Activated T-helper 2 cell treated with anti-CD3 and anti-CD28 coated beads, Interferon-gamma antibody, Interleukin-2, Interleukin-4, amounts not matched to agents 10 μg/mL and 5 μg/mL and 100 μg/mL, durations not matched to agents 14 hours and 24 hours and 36 hours (primary cell): ENCODE measurements at places on chromosomes 2 and 18.

DNA sequence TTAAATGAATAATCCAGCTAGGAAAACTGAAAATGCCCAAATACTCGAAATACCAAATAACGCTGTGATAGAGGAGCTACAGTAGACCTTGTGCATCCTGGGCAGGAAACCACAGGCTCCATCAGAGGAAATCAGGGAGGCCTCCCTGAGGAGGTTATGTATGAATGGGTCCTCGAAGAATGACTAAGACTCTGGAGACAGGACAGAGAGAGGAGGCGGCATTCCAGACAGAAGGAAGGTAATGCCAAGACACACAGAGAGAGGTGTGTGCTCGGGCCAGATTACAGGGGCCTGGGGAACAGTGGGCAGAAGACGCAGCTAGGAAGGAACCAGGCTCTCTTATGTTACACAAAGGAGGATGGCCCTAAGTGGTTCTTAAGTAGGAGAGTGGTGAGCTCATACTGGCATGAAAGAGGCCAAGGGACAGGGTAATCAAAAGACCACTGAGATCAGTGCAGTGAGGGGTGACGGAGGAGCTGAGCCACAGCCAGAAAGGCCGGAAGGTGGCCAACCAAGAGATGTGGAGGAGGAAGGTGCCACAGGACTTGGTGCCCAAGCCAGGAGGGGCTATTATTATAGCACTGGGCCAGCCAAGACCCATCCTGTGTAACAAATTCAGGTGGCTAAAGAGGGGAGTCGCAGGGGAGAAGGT is 9.9 kb downstream of the ST3GAL5 start:
- no peak overlapping the region for H3K27ac ChIP-seq
- H3K4me3 ChIP-seq: no peak overlapping the region
- H3K36me3 ChIP-seq: peaks cover 43% of the 10 kb centered on the region
- peaks cover 2% of the 10 kb centered on the region for H3K27me3 ChIP-seq
- DNase-seq: no peak
- peaks cover 30% of the 10 kb centered on the region for H3K4me1 ChIP-seq

DNA sequence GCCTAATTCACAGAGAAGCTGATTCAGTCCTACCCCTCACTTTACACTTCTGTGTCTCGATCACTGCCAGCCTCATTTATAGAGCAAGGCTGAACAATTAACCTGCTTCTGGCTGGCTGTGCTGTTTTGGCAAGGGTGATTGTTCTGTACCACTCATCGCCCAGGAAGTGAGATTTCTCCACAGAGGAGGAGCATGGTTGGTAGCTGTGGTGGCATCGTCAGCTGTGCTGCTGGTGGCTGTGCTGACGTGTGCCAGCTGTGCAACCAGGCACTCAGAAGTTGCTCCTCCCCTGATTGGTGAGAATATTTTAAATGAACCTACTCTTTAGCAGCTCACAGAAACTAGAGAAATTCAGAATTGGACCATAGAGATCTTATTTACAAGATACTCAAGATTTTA is 158.3 kb downstream of the EML6 start:
- no peaks in the 10 kb centered on the region for H3K4me1 ChIP-seq
- no peaks in the 10 kb centered on the region for H3K36me3 ChIP-seq
- DNase-seq: no peak
- no peak overlapping the region for H3K4me3 ChIP-seq
- H3K27me3 ChIP-seq: peaks cover 7% of the 10 kb centered on the region

- peaks cover 2% of the 10 kb centered on the region for H3K4me1 ChIP-seq
- H3K27ac ChIP-seq: no peak overlapping the region
- peaks cover 2% of the 10 kb centered on the region for H3K36me3 ChIP-seq
- H3K27me3 ChIP-seq: no peaks in the 10 kb centered on the region
- H3K4me3 ChIP-seq: no peak overlapping the region
Observed at GRCh38 chr2:46170026-46170425, 127.2 kb upstream of the EPAS1 start.

GRCh38 chr2:129201696-129202095 is 777.8 kb upstream of the RAB6C start:
- DNase-seq: no peak
- no peaks in the 10 kb centered on the region for H3K27me3 ChIP-seq
- no peaks in the 10 kb centered on the region for H3K36me3 ChIP-seq
- no peaks in the 10 kb centered on the region for H3K4me1 ChIP-seq
- H3K27ac ChIP-seq: no peak overlapping the region

- H3K27ac ChIP-seq: no peak overlapping the region
- H3K27me3 ChIP-seq: peaks cover 13% of the 10 kb centered on the region
- H3K36me3 ChIP-seq: no peaks in the 10 kb centered on the region
- no peak overlapping the region for H3K4me3 ChIP-seq
Observed at GRCh38 chr18:9000733-9001132, 101.8 kb upstream of the NDUFV2 start.

GRCh38 chr18:43757273-43757672 is 480.0 kb upstream of the SYT4 start:
- H3K36me3 ChIP-seq: no peaks in the 10 kb centered on the region
- H3K4me3 ChIP-seq: no peak overlapping the region
- H3K4me1 ChIP-seq: no peaks in the 10 kb centered on the region
- no peak for DNase-seq
- H3K27ac ChIP-seq: no peak overlapping the region
- no peaks in the 10 kb centered on the region for H3K27me3 ChIP-seq

DNA sequence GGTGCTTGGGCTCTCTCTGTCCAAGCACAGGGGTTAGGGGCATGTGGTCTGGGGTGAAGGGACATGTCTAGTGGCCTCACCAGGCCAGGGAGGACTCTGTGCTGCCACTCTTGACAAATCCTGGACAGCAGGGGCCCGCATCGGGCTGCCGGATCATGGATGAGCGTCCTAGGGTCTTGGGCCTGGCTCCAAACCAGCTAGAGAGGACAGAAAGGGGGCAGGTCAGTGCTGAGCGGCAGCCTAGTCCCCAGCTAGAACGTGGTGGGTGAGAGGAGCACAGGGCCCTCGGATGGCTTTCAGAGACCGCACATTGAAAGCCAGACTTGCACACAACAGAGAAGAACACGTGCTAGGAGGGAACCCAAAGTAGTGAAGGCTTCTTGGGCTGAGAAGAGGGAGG is 241.2 kb downstream of the ATAD2B start:
- H3K27me3 ChIP-seq: no peaks in the 10 kb centered on the region
- H3K4me1 ChIP-seq: no peaks in the 10 kb centered on the region
- DNase-seq: no peak
- H3K27ac ChIP-seq: no peak overlapping the region
- H3K4me3 ChIP-seq: no peak overlapping the region
- no peaks in the 10 kb centered on the region for H3K36me3 ChIP-seq

DNA sequence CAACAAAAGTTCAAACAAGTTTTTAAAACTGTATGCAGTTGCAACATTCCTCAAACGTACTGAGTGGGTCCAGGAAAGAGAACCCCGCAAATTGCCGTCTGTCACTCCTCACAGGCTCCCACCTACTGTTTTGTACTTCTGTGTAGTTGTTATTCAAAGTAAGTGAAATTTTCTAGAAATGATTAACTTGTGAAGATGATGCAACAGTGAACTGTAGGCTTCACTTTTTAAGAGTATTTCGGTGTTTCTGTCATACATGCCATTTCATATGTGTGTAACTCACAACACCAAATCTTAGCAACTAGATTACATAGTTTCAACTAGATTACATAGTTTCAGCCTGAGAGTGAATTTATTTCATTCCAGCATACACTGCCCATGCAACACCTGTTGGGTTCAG is 226.0 kb upstream of the TANK start:
- peaks cover under 1% of the 10 kb centered on the region for H3K4me1 ChIP-seq
- no peaks in the 10 kb centered on the region for H3K36me3 ChIP-seq
- DNase-seq: no peak
- H3K4me3 ChIP-seq: no peak overlapping the region
- H3K27me3 ChIP-seq: peaks cover 3% of the 10 kb centered on the region

- H3K4me1 ChIP-seq: peaks cover 7% of the 10 kb centered on the region
- H3K27me3 ChIP-seq: peaks cover 16% of the 10 kb centered on the region
- DNase-seq: no peak
- H3K27ac ChIP-seq: no peak overlapping the region
- H3K4me3 ChIP-seq: no peak overlapping the region
- H3K36me3 ChIP-seq: no peaks in the 10 kb centered on the region
Observed at GRCh38 chr2:48228345-48228684, 301.6 kb upstream of the STON1 start.

- H3K27me3 ChIP-seq: no peaks in the 10 kb centered on the region
- no peak overlapping the region for H3K4me3 ChIP-seq
- peak overlapping the region; percentile 35 for H3K27ac ChIP-seq
- DNase-seq: no peak
- peaks cover 16% of the 10 kb centered on the region for H3K4me1 ChIP-seq
Observed at GRCh38 chr18:2920546-2921343, 73.9 kb downstream of the EMILIN2 start.

DNA sequence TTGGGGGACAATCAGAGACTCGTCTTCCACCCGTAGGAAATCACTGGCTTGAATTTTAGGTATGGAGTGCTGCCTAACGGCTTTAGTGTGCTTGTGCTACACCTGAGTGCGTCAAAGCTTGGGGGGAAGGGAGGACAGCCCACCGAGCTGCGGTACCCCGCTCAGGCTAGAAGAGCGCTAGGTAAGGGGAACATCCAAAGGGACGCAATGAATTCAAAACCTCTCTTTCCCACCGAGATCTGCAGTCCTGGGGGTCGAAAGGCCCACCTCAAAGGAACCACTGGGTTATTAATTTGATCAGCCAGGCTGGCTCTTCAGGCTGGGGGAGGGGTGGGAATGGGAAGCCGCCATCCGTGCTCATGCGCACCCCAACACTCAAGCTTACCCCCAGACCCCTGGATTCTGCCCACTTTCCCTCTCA is 2.7 kb downstream of the EPHA4 start:
- no peak for DNase-seq
- H3K4me3 ChIP-seq: no peak overlapping the region
- peaks cover 23% of the 10 kb centered on the region for H3K4me1 ChIP-seq
- H3K27ac ChIP-seq: no peak overlapping the region

DNA sequence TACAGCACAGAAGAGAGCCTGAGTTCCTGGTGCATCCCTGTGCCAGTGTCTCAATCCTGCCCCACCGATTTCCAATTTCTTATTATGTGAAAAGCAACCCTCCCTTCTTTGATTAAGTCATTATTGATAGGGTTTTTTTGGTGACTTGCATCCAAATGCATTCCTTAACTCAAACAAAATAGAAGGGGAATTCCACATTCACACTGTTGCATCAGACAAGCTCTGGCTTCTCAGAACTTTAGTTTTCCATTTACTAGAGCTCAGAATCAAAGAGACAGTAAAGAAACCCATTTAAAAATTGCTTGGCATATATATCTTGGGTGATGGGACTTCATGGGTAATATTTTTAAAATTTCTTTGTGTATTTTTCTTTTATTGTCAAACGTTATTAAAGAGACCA is 13.8 kb upstream of the TMEM200C start:
- no peaks in the 10 kb centered on the region for H3K4me1 ChIP-seq
- peaks cover 4% of the 10 kb centered on the region for H3K27me3 ChIP-seq
- no peak for DNase-seq
- H3K27ac ChIP-seq: no peak overlapping the region
- no peak overlapping the region for H3K4me3 ChIP-seq
- H3K36me3 ChIP-seq: no peaks in the 10 kb centered on the region

GRCh38 chr18:23056315-23056714 is 79.0 kb upstream of the CABLES1 start:
- peaks cover 3% of the 10 kb centered on the region for H3K4me1 ChIP-seq
- H3K27me3 ChIP-seq: peaks cover 32% of the 10 kb centered on the region
- H3K36me3 ChIP-seq: no peaks in the 10 kb centered on the region
- H3K4me3 ChIP-seq: no peak overlapping the region

DNA sequence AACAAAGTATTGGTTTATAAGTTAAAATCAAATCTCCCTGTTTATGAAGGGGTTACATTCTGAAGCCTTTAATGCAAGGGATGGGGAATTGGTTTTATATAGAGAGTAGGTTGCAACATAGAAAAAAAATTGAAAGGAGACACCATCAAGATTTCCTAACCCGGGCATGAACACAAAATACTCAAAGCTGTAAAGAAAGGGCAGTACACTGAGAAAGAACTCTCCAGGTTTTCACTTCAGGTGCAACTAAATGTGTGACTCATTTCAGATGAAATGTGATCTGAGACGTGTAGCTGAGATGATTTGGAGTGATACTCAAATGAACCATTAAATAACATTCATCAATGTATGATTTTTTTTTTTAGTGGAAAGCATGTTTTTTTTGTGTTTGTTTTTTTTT is 43.6 kb downstream of the SANBR start:
- DNase-seq: no peak
- H3K4me1 ChIP-seq: peaks cover 2% of the 10 kb centered on the region
- no peaks in the 10 kb centered on the region for H3K27me3 ChIP-seq

- no peaks in the 10 kb centered on the region for H3K27me3 ChIP-seq
- no peak for DNase-seq
- H3K36me3 ChIP-seq: peaks cover 38% of the 10 kb centered on the region
- H3K4me3 ChIP-seq: no peak overlapping the region
- no peak overlapping the region for H3K27ac ChIP-seq
Observed at GRCh38 chr2:48380208-48380607, 149.7 kb upstream of the STON1 start.

- H3K36me3 ChIP-seq: no peaks in the 10 kb centered on the region
- DNase-seq: no peak
- no peak overlapping the region for H3K27ac ChIP-seq
- no peak overlapping the region for H3K4me3 ChIP-seq
- no peaks in the 10 kb centered on the region for H3K27me3 ChIP-seq
- H3K4me1 ChIP-seq: peaks cover 45% of the 10 kb centered on the region
Observed at GRCh38 chr2:12434630-12435098, 282.1 kb upstream of the TRIB2 start.

- H3K4me1 ChIP-seq: no peaks in the 10 kb centered on the region
- H3K27ac ChIP-seq: no peak overlapping the region
- H3K4me3 ChIP-seq: no peak overlapping the region
- no peaks in the 10 kb centered on the region for H3K27me3 ChIP-seq
Observed at GRCh38 chr2:18750672-18751554, 161.5 kb upstream of the NT5C1B start.

- peak; percentile 63 for DNase-seq
- H3K4me3 ChIP-seq: no peak overlapping the region
- H3K4me1 ChIP-seq: peaks cover 23% of the 10 kb centered on the region
Observed at GRCh38 chr2:15142069-15142689, 419.0 kb downstream of the NBAS start.

- no peaks in the 10 kb centered on the region for H3K36me3 ChIP-seq
- H3K4me3 ChIP-seq: no peak overlapping the region
- DNase-seq: no peak
- peaks cover 3% of the 10 kb centered on the region for H3K27me3 ChIP-seq
- no peak overlapping the region for H3K27ac ChIP-seq
Observed at GRCh38 chr2:33298233-33298632, 178.2 kb upstream of the RASGRP3 start.

GRCh38 chr2:121649149-121649595 is at the start of gene CLASP1:
CLASP1 (minus strand) TSS chr2:121649462; CDS start chr2:121605895, 43,567 bp downstream.
- peak within 1 kb of the TSS; percentile 98 for H3K27ac ChIP-seq
- H3K4me1 ChIP-seq: peaks cover 44% of the 10 kb centered on the region
- peak within 1 kb of the TSS; percentile 98 for H3K4me3 ChIP-seq

DNA sequence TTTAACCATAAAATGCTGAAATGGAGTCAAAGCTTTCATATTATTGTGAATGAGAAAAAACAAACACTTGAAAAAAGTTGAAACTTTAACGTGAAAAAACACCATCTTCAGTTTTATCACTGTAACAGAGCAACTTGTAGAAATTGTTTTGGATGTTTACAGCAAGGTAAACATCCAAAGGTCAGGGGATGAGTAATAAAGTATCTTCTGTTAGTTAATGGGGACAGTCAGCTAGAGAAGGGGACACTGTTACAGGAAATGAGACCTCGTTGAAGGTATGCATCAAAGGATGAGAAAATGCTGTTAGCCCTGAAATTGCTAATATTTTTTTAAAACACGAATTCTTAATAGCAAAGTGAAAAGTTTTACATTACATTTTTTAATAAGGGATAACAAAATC is 2.9 kb downstream of the RHBDD1 start:
- peaks cover 63% of the 10 kb centered on the region for H3K36me3 ChIP-seq
- peaks cover 56% of the 10 kb centered on the region for H3K4me1 ChIP-seq
- H3K4me3 ChIP-seq: peak overlapping the region; percentile 92
- H3K27me3 ChIP-seq: no peaks in the 10 kb centered on the region

- H3K27ac ChIP-seq: no peak overlapping the region
- no peak overlapping the region for H3K4me3 ChIP-seq
- H3K27me3 ChIP-seq: peaks cover 6% of the 10 kb centered on the region
- H3K36me3 ChIP-seq: no peaks in the 10 kb centered on the region
Observed at GRCh38 chr18:79847606-79848293, 50.0 kb downstream of the KCNG2 start.
